LoVo (cell line): ENCODE measurements at places on chromosomes 7 and 10.

DNA sequence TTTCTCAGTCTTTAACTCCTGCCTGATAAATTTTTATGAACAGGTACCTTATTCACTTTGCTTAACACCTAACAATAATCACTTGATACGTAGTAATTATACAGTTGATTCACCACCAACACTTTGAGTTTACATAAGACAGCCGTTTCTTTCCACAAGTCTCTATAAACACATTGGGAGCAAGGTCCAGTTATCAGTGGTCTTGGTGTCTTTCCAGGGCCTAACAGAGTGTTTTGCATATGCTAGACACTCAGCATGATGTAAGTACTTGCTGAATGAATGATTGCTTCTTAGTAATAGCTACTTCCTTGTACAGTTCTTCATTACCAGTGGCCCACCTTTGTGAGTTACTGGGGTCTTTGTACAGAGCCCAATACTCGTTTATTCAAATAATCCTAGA lies 6.4 kb downstream of the CLDN12 start:
- DNase-seq, result peak; percentile 59

DNA sequence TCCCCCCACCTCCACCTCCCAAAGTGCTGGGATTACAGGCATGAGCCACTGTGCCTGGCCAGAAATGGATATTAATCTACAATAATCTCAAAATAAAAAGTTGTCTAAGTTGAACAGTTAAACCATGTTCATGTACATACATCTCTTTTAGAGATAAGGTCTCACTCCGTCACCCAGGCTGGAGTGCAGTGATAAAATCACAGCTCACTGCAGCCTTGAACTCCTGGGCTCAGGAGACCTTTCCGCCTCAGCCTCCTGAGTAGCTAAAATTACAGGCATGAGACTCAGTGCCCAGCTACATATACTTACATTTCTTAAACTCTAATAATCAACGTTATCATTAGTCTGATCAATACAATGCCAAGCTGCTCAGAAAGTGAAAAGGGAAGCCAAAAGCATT lies 36.2 kb downstream of the VSTM4 start:
- no peak for DNase-seq

DNA sequence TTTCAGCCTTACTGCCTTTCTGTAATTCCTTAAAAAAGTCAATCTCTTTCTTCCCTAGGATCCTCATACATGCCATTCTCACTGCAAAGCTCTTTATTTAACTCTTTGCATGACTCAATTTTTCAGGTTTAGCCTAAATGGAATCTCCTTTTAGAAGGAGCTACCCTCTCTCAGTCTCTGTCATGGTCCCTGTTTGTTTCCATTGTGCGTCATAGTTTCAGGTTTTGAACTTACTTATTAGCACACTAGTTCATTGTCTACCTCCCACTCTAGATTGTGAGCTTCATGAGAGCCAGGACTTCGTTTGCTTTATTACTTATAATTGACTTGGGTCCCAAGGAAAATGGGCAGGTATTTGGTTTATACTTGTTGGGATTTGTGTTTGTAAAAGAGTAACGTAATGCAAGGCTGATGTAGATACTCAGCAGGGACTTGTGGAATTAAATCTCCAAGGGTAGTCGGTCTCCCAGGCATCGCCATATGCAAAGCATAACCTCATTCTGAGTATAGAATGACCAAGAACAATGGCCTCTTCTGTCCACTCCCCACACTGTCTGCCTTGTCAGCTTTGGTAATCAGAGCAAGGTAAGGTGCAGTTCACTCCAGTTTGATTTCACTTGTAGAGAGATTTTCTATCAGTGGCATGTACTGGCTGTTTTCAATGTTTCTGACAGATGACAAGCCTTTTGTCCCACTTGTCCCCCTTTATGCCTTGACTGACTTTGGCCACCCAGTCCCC lies 252.0 kb downstream of the SORCS3 start:
- no peak for DNase-seq

DNA sequence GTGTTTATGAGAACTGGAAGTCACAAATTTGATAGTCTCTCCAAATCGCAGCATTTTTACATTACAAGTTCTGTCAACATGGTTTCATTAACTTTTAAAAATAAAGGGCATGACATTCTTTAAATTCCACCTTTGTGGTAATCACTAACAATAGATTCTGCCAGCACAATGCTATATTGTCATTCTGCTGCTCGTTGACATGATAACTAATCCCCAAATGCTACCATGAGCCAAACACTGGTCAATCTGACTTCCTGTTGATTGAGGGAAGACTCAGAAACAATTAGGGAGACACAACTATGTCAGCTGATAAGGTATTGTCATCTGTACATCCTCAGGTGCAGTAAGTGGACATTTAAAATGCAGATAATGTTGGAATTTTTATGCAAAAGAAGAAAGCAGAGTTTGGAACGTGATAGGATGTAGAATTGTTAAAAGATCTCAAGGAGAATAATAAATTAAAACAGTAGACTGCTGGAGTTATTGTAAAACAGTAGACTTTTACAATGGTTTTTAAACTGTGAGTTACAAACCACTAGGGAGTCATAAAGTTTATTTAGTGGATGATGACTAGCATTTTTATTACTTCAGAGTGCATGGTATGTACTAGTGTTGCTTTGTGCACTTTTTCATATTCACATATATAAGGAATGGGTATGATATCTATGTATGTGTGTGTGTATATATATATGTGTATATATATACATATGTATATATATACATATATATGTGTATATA lies 126.4 kb upstream of the DKK1 start:
- DNase-seq, result no peak

GRCh38 chr7:2019461-2019710 lies 213.4 kb downstream of the MAD1L1 start:
- DNase-seq, result no peak

DNA sequence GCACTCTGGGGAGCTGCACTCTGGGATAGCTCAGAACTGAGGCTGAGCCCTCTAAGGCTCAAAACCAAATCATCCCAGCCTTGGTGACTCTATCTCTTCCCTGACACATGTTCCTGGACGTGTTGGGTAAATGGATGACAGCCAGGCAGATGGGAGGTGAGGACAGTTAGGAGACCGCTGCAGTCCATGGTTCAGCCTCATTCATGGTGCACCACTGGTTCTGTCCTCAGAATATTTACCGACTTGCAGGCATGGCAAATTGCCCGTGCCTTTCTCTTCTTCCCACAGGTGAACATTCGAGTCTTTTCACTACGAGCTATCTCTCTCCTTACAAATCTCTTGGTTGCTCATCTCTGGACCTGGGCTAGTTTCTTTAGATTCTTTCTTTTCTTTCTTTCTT lies 80.3 kb upstream of the EFCAB10 start:
- no peak for DNase-seq

DNA sequence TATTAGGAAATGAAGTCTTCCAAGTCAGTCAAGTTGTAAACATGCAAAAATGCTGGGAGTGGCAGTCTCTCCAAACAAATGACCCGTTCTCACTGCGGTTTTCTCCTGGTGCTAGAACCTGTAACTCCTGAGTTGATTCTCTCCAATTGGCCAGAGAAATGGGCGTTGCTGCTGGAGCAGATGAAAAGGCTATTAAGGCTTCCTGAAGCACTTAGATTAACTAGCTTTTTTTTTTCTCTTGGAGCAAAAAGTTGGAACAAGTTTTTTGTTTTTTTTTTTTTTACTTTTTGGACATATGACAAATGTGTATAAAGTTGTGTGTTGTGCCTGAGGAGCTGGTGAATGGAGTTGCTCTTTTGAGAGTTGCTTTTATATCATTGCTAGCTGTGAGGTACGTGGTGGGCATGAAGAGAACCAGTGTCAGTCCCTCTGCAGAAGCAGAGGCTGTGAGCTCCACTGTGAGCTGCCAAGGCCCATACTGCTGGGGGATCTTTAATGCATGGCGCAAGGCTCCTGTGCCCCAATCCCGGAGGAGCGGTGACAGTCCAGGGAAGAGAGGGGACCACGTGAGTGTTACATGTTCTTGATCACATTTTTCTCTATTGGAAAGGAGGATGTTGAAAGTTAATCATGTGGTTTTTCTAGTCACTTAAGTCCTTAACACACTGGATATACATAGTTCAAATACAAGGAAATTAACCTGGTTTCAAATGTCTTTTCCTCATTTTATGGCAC lies 393.6 kb upstream of the GALNT17 start:
- peak; percentile 91 for DNase-seq

DNA sequence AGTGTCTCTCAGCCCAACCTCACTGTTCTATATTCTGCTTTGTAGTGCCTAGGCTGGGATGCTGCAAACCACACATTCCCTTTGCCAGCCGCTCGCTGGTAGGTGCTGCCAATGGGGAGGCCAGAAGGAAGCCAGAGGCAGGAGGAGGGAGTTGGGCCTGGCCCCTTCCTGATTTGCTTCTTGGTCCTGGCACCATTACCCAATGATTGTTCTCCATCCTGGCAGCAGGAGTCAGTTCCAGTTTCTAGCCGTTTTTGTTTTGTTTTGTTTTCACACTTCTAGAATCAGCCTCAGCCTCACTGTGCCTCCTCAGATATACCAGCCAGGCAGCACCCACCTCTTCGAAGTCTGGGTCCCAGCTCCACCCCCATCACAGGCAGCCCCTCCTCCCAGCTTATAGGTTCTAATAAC lies 27.4 kb upstream of the LOXL4 start:
- DNase-seq, result no peak

DNA sequence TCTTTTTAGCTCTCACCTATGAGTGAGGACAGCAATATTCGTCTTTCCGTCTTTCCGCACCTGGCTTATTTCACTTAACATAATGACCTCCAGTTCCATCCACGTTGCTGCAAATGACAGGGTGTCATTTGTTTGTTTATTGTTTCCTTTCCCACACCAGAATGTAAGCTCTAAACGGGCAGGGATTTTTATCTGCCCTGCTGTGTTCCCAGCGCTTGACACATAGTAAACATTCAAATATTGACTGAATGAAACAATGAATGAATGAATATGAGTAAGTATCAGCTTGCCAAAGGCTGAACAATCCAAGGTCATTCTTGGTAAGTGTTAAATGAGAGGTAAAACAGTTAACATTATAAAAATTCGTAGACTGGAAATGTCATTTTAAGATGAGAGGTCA lies 12.8 kb downstream of the SH3PXD2A start:
- no peak for DNase-seq

DNA sequence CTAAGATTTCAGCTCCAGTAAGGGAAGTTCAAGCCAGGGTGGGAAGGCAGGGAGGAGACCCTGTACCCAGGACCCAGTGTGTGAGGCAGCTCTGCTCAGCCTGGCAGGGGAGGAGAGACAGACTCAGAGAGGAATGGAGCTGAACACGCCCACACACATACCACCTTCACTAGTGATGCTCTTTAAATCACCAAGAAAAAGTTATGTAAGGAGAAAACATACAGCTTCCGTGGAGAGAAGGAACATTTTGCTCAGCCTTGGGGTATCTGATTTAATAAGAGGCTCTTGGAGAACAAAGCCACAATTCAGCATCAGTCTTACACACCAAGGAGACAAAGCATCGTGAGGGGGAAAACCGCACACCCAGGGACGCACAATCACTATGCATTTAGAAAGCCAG lies 62.9 kb downstream of the PRKAG2 start:
- DNase-seq, result no peak

DNA sequence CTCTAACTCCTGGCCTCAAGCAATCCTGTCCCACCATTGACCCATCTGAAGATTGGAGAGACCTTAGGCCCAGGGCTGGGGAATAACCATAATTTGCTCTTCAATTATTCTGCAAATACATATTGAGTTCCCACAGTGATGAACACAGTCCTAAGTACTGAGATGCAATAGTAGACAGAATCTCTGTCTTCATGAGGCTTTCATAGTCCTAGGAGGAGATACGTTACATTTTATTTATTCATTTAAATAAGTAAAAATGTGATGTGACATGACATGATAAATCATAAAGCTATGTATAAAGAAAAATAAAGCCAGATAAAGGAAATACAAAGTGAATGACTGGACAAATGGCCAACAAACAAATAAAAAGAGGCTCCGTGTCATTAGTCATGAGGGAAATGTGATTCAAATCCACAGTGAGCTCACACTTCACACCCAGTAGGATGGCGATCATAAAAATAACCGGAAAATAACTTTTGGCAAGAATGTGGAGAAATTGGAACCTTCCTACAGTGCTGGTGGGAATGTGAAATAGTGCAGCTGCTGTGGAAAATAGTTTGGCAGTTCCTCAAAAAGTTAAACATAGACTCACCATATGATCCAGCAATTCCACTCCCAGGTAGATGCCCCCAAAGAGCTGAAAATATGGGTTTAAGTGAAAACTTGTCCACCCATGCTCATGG lies 52.1 kb upstream of the JCAD start:
- no peak for DNase-seq

GRCh38 chr10:4522296-4523000 lies 303.6 kb upstream of the AKR1E2 start:
- DNase-seq, result no peak

GRCh38 chr7:143415742-143416397 lies 7.2 kb upstream of the EPHA1 start:
- peak; percentile 49 for DNase-seq

GRCh38 chr10:127033216-127034033 lies 128.2 kb downstream of the DOCK1 start:
- no peak for DNase-seq

DNA sequence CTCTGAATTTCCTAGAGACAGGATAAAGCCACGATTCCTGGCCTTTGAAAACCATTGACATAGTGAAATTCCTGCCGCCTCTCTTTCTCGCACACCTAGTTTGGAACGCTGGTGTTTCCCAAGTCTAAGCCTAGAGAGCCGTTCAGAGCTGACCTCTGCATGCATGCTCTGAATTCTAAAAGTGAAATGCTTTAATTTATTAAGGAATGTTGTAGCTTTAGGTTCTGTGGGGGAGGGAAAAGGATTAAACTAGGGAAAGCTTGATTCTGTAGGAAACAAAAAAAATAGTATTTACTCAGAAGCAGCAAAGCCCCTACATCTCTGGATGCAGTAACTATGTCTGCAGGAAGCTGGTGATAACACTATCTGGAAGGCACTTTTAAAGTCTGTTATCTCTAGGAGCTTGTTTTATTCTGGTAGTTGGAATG lies 27.3 kb downstream of the PFKP start:
- no peak for DNase-seq

DNA sequence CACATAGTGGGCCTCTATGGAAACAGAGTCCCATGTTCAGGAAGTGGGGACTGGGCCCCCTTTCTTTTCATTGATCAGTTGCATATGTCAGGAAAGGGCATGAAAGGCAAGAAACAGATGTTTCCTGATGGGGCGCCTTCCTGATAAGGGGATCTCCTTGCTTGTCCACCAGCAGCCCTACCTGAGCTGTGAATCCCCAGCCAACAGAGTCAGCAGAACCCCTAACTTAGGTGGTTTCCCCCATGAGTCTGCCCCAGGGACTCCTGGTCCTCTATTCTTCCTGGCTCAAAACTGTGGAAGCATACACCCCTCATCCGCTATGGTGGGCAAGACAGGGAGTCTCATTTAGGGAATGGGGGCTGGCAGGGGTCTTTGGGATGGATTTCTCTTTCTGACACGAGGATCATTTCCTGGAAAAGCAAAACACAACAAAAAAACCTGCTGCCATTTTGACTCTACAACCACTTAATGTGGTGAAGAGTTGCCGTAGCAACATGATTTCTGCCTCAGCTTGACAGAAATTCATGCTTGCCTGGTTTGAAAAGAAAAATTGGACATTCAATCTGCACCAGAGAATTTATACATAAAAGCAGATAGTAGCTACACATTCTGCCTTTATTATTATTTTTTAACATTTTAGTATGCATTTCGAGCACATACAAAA lies 119.8 kb downstream of the SPAG6 start:
- DNase-seq, result no peak
